Uterine smooth muscle cell (primary cell): ENCODE measurements at places on chromosomes 1 and 21. TPM values are rescaled to one million over a fixed set of nuclear protein-coding genes. Genes with fewer than 3 reads are reported as not detected.

Gene CHI3L2
- 0.22 and 1.2 TPM in 2 replicates for total RNA-seq

Gene KCND3
- total RNA-seq = under 0.01 and 0.25 TPM in 2 replicates

Gene CSTB
- total RNA-seq = 5.4 and 8.7 TPM in 2 replicates

Gene MAP3K21
- 1.7 and 2.5 TPM in 2 replicates for total RNA-seq

Gene RYR2
- under 0.01 TPM in 1 of 2 replicates, not detected in the other for total RNA-seq

Gene SLC35F3
- 0.12 and 0.22 TPM in 2 replicates for total RNA-seq

Gene VANGL2
- total RNA-seq = under 0.01 TPM in 1 of 2 replicates, not detected in the other

Gene IFI44L
- 2.7 and 4.5 TPM in 2 replicates for total RNA-seq

Gene WNT4
- 0.11 and 0.50 TPM in 2 replicates for total RNA-seq

Gene AUNIP
- 1.7 and 5.6 TPM in 2 replicates for total RNA-seq

Gene IQGAP3
- total RNA-seq = 27.6 and 83.3 TPM in 2 replicates
